ENCODE measurements at places on chromosomes 3 and 15.

- ATAC-seq: no peak
These were observed 21.7 kb downstream of the KIF7 start for GRCh38 chr15:89633585-89633984.

DNA sequence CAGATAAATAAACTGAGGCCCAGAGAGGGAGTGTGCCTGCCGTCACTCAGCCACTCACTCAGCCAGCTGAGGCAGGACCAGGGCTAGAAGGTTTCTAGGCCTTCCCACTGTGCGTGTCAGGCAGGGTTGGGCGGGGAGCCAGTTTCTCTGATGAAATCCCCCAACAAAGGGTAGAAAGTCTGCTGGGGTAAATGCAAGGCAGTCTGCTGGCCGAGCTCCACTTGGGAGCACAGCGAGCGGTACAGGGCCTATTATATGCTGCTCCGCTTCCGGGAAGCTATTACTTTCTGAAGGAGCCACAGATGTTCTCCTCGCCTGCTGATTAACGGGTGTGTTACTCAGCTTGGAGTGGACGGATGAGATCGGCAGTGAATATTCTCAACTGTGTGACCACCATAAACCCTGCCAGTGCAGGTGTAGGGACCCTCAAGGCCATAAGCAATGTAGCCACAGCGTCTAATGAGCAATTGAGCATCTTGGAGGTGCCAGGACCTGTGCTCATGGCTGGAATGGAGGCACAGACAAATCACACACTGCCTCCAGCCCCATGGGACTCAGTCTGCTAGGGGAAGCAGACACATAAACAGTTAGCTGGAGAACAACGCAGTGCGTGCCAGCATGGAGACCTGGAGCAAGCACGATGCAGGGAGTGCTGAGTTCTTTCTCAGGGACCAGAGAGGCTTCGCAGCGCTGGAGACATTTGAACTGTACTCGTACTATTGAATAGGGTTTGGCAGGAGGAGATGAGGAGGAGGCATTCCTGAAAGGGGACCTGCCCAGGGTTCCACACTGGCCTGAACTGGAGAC lies 42.1 kb downstream of the CORO2B start:
- ATAC-seq: no peak

- no peak for ATAC-seq
These were observed 25.3 kb upstream of the C15orf39 start for GRCh38 chr15:75176396-75176761.

- ATAC-seq: peak; percentile 5
These were observed 7.1 kb downstream of the AMOTL2 start for GRCh38 chr3:134366928-134367811.

DNA sequence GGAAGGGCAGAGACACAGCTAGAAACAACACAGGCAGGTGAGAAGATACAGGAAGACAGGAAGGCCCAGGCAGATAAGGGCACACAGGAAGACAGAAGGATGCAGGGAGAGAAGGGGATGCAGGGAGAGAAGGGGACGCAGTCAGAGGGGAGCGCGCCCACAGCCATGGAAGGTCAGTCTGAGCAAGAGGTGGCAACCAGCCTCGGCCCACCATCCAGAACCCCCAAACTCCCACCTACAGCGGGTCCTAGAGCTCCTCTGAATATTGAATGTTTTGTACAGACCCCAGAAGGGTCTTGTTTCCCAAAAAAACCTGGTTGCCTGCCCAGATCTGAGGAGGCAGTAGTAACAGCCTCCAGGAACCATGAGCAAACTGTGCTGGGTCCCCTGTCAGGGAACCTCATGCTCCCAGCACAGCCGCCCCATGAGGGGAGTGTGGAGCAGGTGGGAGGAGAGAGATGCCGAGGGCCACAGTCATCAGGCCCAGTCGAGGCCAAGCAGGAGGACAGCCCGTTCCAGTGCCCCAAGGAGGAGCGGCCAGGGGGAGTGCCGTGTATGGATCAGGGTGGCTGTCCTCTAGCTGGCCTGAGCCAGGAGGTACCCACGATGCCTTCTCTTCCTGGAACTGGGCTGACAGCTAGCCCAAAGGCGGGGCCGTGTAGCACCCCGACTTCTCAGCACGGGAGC lies 27.6 kb upstream of the SLC28A1 start:
- no peak for ATAC-seq

DNA sequence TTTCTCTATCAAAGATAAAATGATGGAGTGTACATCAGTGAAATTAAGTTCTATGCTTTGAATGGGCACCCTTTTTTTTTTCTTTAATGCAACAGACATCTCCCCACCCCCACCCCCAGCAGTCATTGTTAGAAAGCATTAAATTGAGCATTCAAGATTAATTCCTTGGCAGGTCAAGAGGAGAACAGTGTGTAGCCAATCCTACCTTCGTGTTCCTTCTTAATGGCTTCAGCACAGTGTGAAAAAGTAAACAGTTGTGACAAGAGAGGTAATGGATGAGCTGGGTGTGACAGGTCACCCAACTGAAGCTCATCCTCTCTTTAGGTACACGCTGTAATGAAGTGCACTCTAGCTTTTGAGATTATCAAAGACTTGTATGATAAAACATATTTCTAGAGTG lies 198.5 kb upstream of the RARB start:
- ATAC-seq: no peak

- no peak for ATAC-seq
These were observed 66.0 kb downstream of the DCLK3 start for GRCh38 chr3:36698314-36698713.

DNA sequence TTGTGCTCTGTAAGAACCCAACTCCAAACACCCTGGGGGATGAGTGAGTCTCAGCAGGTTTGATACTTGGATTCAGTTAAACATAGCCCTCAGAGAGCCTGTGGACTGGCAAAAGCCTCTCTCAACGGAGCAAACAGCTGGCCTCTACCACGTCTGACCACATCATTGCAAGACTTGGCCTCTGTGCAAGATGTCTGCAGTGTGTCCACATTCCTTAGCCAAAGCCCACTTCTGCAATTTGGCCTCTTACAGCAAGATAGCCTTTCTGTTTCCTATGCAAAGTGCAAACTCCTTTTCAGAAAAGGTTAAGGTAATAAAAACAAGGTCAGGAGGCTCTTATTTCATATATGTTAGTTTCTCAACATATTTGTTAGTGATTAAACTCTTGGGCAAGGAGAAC lies 27.9 kb downstream of the FBN1 start:
- no peak for ATAC-seq

- ATAC-seq: no peak
These were observed 385.8 kb downstream of the LPP start for GRCh38 chr3:188539631-188540194.

DNA sequence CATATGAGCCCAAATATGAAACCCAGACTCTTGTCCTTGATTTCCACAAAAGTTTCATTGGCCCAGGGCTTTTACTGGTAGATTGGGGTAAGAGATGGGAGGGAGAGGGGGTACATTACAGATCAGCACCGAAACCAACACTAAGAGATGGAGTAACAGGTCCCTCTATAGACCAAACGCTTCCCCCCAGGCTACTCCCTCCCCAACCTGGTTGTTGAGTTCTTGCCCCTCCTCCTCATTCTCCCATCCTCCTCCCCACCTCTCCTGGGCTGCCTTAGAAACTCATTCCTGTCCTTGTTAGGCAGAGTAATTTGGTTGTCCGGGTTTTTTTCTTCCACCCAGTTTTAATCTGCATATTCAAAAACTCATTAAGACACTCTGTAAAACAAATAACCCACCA lies 74.1 kb downstream of the MESD start:
- ATAC-seq: no peak

DNA sequence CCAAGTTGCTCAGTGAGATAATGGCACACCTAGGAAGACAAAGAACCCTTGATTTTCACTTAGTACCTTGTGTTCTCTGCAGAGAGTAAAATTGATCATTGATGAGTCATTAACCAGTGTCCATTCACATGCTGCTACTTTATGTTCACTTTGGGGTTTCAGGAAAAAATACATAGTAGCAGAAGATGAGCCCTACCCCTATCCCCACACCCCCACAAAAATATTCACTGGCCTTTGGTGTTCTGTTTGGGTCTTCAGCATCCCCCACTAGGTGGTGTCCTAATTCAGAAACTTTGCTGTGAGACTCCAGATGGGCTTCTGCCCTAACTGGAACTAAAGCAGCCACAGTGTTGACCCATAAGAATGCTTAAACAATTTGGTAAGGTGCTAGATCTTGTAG lies 178.8 kb downstream of the KLHL25 start:
- peak; percentile 55 for ATAC-seq
